Glutamatergic neuron (in vitro differentiated cells): ENCODE measurements at places on chromosomes 11 and 22. TPM values are rescaled to one million over a fixed set of nuclear protein-coding genes. Genes with fewer than 3 reads are reported as not detected.

Gene SYT7
- total RNA-seq, result 93.6 TPM

Gene KRTAP5-2
- total RNA-seq, result not detected

Gene MAPK12
- 88.5 TPM for total RNA-seq

Gene LINC01488
- total RNA-seq, result not detected

Gene KREMEN1
- 20.5 TPM for total RNA-seq

Gene SLC25A45
- 0.25 TPM for total RNA-seq

Gene GLYATL2
- 0.83 TPM for total RNA-seq

Gene EIF4ENIF1
- 41.9 TPM for total RNA-seq

Gene MCHR1
- 1.7 TPM for total RNA-seq

Gene CNIH2
- 61.3 TPM for total RNA-seq

Gene KLHDC7B
- total RNA-seq, result 0.12 TPM

Gene LYVE1
- total RNA-seq, result not detected

Gene TMEM45B
- 0.37 TPM for total RNA-seq
